ENCODE measurements at places on chromosomes 1 and 21.

DNA sequence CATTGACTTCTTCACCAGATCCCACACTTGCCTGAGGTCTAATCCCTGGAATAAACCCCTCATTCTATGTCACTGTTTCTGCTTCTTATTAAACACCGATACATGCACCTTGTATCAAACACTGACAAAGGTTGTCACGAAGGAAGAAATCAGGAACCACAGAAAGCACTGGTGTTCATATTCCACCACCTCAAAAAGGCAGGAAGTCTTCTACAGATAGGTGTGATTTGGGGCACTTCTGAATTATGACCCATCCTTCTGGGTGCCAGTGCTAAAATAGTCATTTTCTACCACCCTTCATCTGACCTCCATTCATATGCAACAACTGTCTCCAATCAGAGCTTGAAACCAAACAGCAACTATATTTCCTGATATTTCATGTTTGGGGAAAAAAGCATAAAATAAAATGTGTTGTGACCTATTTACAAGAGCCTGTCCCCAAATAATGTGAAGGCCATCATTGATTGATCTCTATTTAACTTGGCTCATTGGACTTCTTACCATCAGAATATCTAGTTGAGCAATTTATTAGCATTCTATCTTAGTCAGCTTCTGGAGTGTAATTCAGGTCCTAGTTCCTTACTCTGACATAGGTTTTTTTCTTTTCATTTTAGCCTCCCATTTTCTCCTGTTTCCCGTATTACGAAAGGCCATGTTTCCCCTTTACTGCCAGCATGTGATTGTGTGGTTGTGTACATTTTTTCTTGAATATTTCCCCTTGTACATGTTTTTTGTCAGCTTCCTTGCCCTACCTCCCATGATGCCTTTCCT lies 43.1 kb downstream of the DUSP10 start:
- DNase-seq: no peak

DNA sequence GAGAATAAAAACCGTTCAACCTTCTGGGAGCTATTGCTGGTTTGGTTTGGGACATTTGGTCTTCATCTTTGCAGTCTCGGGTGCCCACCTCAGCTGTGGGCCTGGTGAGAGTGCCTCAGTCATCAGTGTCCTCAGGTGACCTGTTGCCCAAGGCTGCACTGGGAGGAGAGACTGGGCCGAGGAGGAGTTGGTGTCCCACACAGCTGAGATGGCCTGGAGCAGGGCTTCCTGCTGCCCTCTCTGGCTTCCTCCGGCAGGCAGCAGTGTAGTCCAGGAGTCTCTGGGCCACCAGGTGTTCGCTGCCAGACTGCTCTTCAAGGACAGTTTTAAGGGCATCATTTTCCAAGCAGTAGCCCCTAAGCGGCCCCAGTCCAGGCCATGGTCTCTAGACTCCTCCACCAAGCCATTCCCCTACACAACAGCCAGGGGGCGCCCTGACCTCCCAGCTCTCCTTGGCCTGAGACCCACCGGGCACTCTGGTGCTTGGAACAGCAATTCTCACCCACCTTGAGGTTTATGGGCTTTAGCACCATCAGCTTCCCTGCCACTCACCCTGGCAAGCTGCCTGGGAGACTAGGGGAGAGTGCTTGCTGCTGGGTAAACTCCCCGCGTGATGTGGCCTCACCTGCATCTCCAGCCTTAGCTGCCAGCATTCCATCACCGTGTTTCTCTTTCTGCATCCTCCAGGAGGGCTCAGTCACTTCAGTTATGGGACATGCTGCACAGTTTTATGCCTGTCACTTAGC lies 9.1 kb upstream of the SYTL1 start:
- peak; percentile 85 for DNase-seq

DNA sequence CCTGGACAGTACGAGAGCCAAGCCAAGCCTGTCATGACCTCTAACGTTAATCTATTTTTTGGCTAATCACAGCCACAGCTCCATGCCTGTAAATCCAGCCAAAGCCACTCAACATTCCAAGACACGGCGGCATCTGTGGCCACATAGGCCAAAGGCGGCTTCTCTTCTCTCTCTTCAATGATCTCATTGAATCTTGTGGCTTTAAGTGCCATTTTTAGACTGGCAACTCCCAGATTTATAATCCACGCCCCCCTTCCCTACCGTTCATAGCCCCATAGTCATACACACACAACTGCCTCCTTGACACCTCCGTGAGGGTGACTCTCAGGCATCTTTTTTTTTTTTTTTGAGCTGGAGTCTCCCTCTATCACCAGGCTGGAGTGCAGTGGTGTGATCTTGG lies 5.7 kb upstream of the SELENON start:
- peak; percentile 28 for DNase-seq

DNA sequence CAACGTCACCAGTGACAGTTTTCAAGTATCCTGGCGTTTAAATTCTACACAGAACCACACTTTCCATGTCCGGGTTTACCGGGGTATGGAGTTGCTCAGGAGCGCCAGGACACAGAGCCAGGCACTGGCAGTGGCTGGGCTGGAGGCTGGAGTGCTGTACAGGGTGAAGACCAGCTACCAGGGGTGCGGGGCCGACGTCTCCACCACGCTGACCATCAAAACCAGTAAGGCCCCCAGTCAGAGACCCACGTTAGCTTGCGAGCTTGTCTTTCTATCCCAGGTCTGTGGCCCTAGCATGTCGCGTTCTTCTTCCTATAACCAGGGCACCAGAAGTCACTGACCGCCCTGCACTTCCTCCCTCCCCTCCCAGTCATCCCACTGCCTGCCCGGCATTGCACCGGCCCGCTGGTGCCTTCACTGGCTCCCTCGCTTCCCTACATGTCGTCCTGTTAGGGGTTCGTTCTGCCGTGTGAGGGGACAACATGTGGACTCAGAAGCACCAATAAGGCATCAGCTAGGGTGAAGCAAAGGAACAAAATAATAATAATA lies 27.9 kb downstream of the UMODL1 start:
- no peak for DNase-seq

GRCh38 chr1:225990705-225991464 lies 8.3 kb downstream of the SDE2 start:
- no peak for DNase-seq

DNA sequence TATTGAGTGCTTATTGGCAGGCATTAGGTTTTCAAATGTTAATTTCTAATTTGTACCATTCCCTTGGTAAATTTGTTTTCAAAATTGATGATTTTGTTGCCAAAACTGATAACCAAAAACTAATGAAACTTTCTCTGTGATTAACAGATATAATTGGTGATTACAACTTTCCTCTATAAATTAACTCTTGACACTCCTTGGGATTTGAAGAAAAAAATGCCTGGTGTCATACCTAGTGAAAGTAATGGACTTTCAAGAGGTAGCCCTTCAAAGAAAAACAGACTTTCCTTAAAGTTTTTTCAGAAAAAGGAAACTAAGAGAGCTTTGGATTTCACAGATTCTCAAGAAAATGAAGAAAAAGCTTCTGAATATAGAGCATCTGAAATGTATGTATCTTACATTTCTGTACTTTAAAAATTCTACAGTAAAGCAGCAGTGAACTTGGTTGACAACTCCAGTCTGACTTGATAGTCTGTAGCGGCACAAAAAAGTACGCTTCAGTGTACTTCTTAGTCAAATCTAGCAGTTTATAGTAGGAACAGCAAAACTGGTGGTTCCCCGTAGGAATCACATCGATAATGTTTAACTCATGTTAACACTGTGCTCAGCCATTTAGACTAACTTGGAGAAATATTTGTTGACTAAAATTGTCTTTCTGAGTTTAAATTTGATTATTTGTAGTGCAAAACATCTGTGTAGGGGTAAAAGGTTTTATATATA lies 3.0 kb downstream of the USP1 start:
- DNase-seq: peak; percentile 20

DNA sequence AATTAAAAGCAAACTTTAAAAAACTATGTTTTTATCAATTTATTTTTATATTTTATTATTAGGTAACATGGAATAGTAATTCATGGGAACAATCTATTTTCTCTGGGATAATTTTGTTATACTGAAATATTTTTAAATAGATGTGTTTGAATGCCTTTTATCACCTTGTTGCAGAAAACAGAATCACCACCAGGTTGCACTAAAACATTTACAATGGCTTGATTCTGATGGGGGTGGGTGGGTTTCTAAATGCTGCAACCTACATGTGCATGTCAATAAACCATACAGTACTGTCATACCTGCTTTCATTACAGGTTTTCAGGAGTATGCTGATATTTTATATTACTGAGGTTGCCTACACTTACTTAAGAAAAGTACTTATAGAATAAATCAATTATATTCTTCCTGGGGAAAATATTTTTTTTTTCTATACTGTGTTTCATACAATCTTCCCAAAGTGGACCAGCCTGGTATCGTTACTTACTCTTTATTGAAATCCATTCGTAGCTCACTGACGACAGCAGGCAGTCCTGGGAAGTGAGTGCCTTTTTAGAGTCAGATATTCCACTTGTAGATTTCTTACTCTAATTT lies 132.8 kb downstream of the PTPRC start:
- no peak for DNase-seq

- DNase-seq: no peak
Observed at GRCh38 chr21:41399246-41399800, 26.7 kb upstream of the MX1 start.

DNA sequence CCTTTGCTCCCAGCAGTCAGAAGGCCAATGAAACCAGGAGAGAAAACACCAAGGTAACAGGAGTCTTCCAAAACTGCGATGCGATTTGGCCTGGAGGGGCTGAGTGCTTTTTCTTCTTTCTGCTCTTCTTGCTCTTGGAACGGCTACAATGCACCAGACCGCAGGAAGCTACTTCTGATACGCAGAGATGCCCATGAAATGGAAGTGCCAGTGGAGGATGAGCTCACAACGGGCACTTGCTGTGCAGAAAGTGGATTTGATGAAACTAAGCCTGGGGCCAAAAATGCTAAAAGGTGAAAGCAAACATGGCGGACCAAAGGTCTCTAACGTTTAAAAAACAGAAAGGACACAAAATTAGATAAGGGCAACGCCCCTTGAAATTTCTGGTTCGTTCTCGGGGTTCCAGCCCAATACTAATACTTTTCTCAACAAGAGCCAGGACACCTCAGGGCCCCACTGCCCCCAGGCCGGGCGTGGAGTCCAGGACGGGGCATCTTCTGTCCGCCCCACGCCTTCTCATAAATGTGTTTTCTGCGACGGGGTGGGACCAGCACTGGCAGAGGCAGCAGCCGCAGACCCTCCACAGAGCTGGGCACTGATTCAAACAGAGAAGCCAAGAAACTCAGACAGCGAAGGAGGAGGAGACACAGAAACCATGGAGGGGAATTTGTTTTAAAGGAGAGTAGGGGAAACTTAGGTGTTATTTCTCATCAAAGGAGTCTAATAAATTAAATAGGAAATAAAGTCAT lies 101.3 kb downstream of the CRYAA start:
- DNase-seq: no peak

- no peak for DNase-seq
Observed at GRCh38 chr21:46650476-46651098, 15.1 kb downstream of the PRMT2 start.

- DNase-seq: no peak
Observed at GRCh38 chr1:38589036-38589435, 270.5 kb downstream of the RRAGC start.

GRCh38 chr1:12003762-12004161 lies 15.5 kb upstream of the MIIP start:
- no peak for DNase-seq

DNA sequence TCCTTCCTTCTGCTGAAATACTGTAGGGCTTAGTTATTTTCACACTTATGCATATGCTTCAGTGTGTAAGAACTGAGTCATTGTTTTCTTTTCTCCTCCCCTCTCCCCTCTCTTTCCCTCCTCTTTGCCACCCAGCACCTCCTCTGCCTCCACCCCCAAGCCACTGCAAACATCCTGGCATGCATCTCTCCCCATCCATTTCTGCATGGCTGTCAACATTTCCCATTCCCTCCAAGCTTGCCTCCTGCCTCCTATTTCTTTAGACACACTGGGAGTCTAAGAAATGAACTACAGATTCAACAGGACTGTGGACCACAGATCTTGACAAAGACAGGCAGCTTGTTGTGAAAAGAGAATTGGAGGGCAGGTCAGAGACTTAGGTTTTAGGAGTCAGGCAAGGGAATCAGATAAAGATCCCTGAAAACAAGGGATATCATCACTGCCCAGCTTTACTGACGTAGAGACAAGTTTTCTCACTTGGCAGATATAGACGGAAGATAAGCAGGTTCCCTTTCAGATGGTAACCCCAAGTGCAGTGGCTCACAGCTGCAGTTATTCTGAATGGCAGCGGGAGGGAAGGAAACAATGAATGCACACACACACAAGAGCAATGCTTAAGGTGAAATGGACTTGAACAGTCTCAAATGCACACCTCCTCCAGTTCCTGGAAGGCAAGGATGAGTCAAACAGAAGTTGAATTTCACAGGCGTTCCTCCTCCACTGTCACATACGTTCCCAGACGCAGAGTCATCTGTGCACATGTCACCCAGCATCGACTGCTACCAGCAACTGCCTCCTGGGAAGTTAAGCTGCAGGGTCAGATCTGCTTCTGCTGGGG lies 56.1 kb downstream of the HIVEP3 start:
- DNase-seq: peak; percentile 63
